Immature natural killer cell (primary cell): ENCODE measurements at places on chromosomes 5 and 9. TPM values are rescaled to one million over a fixed set of nuclear protein-coding genes. Genes with fewer than 3 reads are reported as not detected.
A peak's percentile ranks its signal among the peaks of the same experiment; 100 is the strongest.

GRCh38 chr5:66602621-66603020 lies 6.4 kb downstream of the MAST4 start:
- peaks cover 10% of the 10 kb centered on the region for H3K27me3 ChIP-seq
- H3K4me1 ChIP-seq = no peaks in the 10 kb centered on the region

DNA sequence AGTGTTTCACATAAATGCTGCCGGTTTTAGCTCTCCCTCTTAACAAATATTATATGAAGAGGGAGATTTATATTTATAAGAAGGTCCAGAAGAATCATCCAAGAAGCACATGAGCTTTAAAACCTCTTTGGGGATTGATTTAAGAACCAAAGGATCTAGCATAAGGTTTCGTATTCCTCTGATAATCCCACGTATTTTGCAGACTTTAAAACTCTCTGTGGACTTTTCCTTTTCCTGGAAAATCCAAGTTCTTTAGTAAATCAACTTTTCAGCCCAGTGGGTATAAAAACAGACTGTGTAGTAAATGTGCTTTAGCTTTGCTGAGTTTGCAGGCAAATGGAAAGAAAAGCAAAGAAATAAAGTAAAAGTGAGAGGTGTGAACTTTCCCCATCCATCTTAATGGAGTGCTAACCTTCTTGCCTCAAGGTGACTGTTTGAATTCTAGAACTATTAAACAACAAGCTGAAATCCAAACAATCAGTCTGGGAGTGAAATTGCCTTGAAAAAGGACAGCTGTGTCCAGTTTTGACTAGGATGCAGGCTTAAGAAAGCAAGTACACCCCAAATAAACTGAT lies 363.4 kb upstream of the SLC24A2 start:
- DNase-seq = no peak
- H3K4me3 ChIP-seq = no peak overlapping the region
- no peak overlapping the region for H3K27ac ChIP-seq
- H3K27me3 ChIP-seq = no peaks in the 10 kb centered on the region
- H3K36me3 ChIP-seq = no peaks in the 10 kb centered on the region

DNA sequence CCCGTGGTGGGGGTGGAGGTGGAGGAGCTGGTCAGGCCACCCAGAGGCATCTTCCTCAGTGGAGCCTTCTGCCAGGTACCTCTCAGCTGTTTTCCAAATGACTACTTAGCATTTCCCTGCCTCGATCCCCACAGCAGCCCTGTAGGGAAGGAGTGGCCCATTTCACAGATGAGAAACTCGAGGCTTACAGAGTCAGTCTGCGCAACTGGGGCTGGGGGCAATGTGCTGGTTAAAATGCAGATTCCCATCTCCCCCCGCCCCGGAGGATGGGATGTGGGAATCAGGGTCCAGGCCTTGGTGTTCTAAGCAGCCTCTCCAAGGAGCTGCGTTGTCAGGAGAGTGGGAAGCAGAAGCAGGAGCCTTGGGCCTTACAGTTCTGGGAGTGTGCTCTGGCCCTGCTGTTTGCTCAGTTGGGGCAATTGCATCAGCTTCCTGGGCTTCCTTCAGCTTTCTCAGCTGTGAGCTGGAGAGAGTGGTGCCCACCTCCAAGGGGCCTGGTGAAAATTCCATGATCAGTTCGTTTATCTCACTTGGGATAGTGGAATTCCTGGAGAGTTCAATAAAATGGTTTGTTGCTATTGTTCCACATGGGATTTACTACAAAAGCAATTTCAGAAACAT lies 19.4 kb downstream of the ERGIC1 start:
- peak overlapping the region; percentile 92 for H3K27ac ChIP-seq
- peaks cover 15% of the 10 kb centered on the region for H3K27me3 ChIP-seq

DNA sequence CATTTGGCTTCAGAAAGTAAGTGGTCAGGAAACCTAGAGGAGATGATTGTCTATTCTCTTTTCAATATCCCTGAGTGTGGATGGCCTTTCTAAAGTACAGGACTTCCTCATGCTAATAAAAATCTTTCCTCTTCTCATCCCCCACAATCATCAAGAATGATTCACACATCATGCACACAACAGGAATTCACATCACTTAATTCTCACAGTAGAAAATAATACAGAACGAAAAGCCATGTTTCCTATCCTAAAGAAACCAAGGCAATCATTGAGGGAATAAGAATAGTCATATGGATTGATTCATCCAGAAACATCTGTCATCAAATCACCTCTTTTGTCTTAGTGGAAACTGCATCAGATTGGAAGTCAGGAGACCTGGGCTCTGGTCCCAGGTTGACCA lies 203.1 kb upstream of the PIK3R1 start:
- no peaks in the 10 kb centered on the region for H3K27me3 ChIP-seq
- no peaks in the 10 kb centered on the region for H3K36me3 ChIP-seq
- no peak overlapping the region for H3K27ac ChIP-seq
- H3K4me3 ChIP-seq = no peak overlapping the region
- no peak for DNase-seq

DNA sequence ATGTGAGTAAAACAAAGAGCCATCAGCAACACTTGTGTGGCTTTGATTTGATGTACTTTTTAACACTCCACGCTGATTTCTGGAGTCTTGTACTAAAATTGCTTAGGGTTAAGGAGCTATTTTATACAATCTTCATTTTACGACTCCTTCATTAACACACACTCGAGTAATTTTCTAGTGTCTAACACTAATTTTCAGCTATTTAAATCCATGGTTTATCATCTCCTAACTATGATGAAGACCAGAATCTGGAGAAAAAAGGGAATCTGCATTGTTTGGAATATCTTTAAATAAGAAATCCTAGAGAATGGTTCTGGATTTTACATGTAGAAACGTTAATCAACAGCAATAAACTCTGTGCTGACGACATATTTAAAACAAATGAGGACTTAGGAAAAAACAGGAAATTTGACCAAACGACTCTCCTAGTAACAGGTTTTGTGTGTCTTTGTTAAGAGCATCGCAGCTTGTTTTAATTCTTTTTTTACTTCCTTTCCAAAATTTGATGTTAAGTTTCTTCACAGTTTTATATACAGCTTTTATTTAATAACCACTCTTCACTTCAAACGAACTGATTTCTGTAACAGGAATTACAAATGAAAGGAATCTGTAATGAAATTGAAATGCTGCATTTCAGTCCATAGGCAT lies 138.5 kb downstream of the AOPEP start:
- no peak for DNase-seq
- H3K27me3 ChIP-seq = peaks cover 7% of the 10 kb centered on the region
- no peak overlapping the region for H3K4me3 ChIP-seq
- no peaks in the 10 kb centered on the region for H3K36me3 ChIP-seq
- H3K4me1 ChIP-seq = peaks cover 46% of the 10 kb centered on the region
- H3K27ac ChIP-seq = no peak overlapping the region

DNA sequence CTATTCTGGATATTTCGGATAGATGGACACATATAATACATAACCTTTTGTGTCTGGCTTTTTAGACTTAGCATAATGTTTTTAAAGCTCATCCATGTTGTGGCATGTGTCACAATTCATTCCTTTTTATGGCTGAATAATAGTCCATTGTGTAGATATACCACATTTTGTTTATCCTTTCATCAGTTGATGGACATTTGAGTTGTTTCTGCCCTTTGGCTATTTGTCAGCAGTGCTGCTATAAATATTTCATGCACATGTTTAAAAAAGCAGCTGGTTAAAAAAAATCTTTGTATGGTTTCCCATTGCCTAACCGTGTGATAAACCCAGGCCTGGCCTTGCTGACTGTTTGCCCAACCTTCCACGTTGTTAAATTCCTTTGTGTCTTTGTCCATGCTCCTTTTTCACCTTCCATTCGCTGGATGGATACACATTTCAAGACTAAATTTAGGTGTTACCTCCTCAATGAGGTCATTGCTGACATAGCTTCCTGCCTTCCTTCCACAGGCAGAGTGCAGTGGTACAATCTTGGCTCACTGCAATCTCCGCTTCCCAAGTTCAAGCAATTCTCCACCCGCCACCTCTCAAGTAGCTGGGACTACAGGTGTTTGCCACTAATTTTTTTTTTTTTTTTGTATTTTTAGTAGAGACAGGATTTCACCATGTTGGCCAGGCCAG lies 11.3 kb downstream of the GDA start:
- H3K27ac ChIP-seq = no peak overlapping the region
- H3K4me3 ChIP-seq = no peak overlapping the region
- H3K27me3 ChIP-seq = peaks cover 2% of the 10 kb centered on the region
- no peak for DNase-seq

GRCh38 chr9:37998881-37999587 lies 70.0 kb downstream of the SHB start:
- H3K4me3 ChIP-seq = no peak overlapping the region
- H3K27me3 ChIP-seq = peaks cover 10% of the 10 kb centered on the region
- H3K36me3 ChIP-seq = no peaks in the 10 kb centered on the region
- H3K27ac ChIP-seq = no peak overlapping the region
- no peak for DNase-seq
- H3K4me1 ChIP-seq = peaks cover 32% of the 10 kb centered on the region

GRCh38 chr9:136051453-136051836 lies 43.6 kb downstream of the NACC2 start:
- H3K4me3 ChIP-seq = no peak overlapping the region
- H3K4me1 ChIP-seq = peaks cover 31% of the 10 kb centered on the region
- no peak overlapping the region for H3K27ac ChIP-seq
- DNase-seq = no peak
- H3K27me3 ChIP-seq = peaks cover 4% of the 10 kb centered on the region
- H3K36me3 ChIP-seq = no peaks in the 10 kb centered on the region

GRCh38 chr5:159242656-159243055 lies 20.4 kb upstream of the UBLCP1 start:
- no peaks in the 10 kb centered on the region for H3K4me1 ChIP-seq

The SEMA5A gene
- not detected for polyA plus RNA-seq

The SOHLH1 gene
- not detected for polyA plus RNA-seq

The DMRT3 gene
- polyA plus RNA-seq = not detected

The FOXI1 gene
- not detected for polyA plus RNA-seq
